ENCODE measurements at places on chromosomes 12 and 14. TPM values are rescaled to one million over a fixed set of nuclear protein-coding genes. Genes with fewer than 3 reads are reported as not detected.

DNA sequence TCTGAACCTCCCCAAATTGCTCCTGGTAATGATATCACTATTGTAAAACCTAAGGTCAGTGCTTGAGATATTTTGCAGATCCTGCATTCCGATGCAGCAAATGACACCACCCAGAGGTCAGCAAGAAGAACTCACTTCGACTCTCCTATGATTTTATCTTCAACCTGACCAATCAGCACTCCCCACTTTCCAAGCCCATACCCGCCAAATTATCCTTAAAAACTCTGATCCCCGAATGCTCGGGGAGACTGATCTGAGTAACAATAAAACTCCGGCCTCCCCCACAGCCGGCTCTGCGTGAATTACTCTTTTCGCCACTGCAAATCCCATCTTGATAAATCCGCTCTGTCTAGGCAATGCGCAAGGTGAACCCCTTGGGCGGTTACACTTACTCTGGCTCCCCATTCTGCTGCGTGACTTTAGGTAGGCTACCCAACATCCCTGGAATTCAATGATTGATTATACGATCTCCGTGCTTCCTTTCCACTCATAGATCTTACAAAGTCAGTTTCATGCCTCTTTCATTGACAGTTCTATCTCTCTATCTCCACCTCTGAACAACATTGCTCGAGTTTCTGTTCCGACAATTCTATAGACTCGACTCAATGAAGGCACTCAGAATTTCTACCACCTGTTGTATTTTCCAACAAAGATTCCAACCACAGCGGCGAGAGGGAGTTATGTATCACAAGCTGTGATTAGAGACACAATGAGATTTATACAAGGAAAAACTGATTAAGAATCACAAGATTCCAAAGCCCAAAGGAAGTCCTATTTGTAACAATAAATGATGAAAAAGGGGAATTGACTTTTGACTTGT lies 939 bp downstream of the NPC2 start:
- H3K36me3 ChIP-seq = no peaks in the 10 kb centered on the region
- no peaks in the 10 kb centered on the region for H3K27me3 ChIP-seq
- H3K27ac ChIP-seq = no peak overlapping the region
- DNase-seq = peak; percentile 59
- H3K4me3 ChIP-seq = peak overlapping the region; percentile 92

GRCh38 chr14:69055125-69055524 lies 76.0 kb upstream of the ACTN1 start:
- no peak overlapping the region for H3K4me3 ChIP-seq
- peaks cover 21% of the 10 kb centered on the region for H3K4me1 ChIP-seq
- no peaks in the 10 kb centered on the region for H3K27me3 ChIP-seq
- H3K27ac ChIP-seq = no peak overlapping the region
- DNase-seq = no peak

- H3K4me1 ChIP-seq = no peaks in the 10 kb centered on the region
- H3K27me3 ChIP-seq = no peaks in the 10 kb centered on the region
- H3K36me3 ChIP-seq = no peaks in the 10 kb centered on the region
- H3K27ac ChIP-seq = no peak overlapping the region
- no peak overlapping the region for H3K4me3 ChIP-seq
- DNase-seq = no peak
Observed at GRCh38 chr12:87344699-87345098, 684.5 kb downstream of the C12orf50 start.

DNA sequence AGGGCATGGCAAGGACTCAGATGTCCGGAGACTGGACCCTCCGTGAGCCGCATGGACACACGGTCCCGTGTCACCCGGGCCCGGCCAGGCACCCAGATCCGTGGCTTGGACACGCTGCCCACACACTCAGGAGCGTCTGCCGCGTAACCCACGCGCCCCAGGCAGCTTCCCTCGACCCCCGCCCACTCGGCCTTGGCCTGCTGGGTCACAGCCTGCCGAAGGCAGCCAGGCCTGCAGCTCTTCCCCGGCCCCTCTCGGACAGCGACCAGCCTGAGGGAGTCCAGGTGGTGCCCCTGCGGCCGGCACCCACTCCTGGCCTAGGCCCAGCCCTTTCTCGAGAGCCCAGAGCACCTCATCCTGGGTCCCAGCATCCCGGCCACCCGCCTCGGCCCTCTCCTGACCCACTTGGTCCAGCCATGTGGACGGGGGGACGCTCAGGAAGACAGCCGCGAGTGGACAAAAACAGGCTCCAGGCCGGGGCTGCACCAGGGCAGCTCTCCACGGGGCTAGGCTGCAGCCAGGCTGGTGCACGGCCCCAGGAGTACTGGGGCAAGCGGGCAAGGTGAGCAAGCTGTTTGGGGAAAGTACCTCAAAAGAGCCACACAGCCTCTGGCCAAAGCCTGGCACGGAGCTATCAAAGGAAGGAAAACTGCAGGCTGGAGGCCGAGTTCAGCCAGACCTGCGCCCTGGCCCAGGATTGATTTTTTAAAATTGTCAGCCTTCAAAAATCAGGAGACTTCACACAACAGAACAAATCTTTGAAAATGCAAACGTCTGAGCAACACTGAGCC lies 6.5 kb downstream of the AKT1 start:
- H3K4me1 ChIP-seq = peaks cover 4% of the 10 kb centered on the region
- no peak overlapping the region for H3K27ac ChIP-seq

DNA sequence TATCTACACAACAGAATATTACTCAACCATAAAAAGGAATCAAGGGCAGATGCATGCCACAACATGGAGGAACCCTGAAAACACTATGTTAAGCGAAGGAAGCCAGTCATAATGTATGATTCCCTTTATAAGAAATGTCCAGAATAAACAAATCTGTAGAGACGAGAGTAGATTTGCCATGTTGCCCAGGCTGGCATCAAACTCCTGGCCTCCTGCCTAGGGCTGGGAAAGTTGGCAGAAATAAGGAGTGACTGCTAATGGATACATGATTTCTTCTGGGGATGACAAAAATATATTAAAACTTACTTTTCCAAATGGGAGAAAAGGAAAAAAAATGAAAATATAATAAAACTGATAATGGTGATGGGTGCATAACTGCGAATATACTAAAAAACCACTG lies 10.9 kb downstream of the CLIP1 start:
- DNase-seq = no peak
- peaks cover 9% of the 10 kb centered on the region for H3K4me1 ChIP-seq
- no peaks in the 10 kb centered on the region for H3K36me3 ChIP-seq
- no peak overlapping the region for H3K4me3 ChIP-seq

GRCh38 chr12:12528361-12529270 lies 34.0 kb downstream of the DUSP16 start:
- no peak for DNase-seq
- H3K27me3 ChIP-seq = no peaks in the 10 kb centered on the region
- no peak overlapping the region for H3K4me3 ChIP-seq
- peak overlapping the region; percentile 43 for H3K27ac ChIP-seq
- H3K4me1 ChIP-seq = peaks cover 70% of the 10 kb centered on the region

The USP30 gene
- total RNA-seq = 11.9 TPM

The STXBP6 gene
- total RNA-seq = 35.7 TPM

The RNASE3 gene
- not detected for total RNA-seq

Measured in Caco-2 (cell line).